ENCODE measurements at places on chromosomes 5 and 9. TPM values are rescaled to one million over a fixed set of nuclear protein-coding genes. Genes with fewer than 3 reads are reported as not detected.

DNA sequence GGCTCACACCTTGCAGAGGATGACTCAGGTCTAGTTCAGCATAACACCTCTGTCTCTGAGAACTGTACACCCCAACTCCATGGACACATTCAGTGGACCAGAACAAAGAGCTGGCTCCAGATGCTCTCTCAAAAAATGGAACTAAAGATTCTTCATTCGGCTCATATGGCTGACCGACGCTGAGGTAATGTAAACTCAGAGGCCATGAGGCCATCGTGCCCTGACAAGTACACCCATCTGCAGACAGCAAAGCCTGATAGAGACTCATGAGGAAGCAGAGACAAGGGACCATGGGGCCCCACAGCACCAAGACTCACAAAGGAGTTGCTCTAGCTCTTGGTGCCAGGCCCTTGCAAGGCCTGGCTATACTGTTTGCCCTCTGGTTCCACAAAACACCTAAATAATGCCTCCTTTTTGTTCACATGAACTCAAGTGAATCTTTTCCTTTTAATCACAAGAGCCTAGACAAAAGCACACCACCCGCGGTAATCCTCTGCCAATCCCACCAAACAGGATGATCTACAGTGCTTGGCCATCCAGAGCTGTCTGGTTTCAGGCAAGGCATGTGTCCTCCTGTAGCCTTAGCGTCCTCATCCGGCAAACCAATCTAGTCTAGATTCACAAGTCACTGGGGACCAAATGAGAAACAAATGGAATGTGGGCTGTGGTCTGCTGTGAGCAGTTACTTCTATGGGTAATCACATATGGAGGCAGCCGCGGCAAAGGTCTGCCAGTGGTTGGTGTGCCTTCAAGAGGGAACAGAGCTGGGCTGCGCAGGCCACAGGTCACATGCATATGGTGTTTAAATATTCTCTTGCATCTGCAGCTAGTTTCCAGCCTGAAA is 22.7 kb downstream of the MED27 start:
- DNase-seq = no peak

GRCh38 chr9:69065660-69066059 is 30.1 kb downstream of the FXN start:
- DNase-seq = no peak

- no peak for DNase-seq
These were observed 87.1 kb upstream of the FCN2 start for GRCh38 chr9:134793288-134794188.

- DNase-seq = no peak
These were observed 319.0 kb downstream of the EBF1 start for GRCh38 chr5:158780656-158781237.

- DNase-seq = peak; percentile 62
These were observed 51.1 kb downstream of the C9orf152 start for GRCh38 chr9:110156902-110157301.

- DNase-seq = no peak
These were observed 2.0 kb downstream of the TMEM8B start for GRCh38 chr9:35831040-35831439.

- DNase-seq = no peak
These were observed 24.4 kb upstream of the HMCN2 start for GRCh38 chr9:130241198-130241535.

- DNase-seq = no peak
These were observed 109.7 kb downstream of the LPAR1 start for GRCh38 chr9:110928599-110928998.

DNA sequence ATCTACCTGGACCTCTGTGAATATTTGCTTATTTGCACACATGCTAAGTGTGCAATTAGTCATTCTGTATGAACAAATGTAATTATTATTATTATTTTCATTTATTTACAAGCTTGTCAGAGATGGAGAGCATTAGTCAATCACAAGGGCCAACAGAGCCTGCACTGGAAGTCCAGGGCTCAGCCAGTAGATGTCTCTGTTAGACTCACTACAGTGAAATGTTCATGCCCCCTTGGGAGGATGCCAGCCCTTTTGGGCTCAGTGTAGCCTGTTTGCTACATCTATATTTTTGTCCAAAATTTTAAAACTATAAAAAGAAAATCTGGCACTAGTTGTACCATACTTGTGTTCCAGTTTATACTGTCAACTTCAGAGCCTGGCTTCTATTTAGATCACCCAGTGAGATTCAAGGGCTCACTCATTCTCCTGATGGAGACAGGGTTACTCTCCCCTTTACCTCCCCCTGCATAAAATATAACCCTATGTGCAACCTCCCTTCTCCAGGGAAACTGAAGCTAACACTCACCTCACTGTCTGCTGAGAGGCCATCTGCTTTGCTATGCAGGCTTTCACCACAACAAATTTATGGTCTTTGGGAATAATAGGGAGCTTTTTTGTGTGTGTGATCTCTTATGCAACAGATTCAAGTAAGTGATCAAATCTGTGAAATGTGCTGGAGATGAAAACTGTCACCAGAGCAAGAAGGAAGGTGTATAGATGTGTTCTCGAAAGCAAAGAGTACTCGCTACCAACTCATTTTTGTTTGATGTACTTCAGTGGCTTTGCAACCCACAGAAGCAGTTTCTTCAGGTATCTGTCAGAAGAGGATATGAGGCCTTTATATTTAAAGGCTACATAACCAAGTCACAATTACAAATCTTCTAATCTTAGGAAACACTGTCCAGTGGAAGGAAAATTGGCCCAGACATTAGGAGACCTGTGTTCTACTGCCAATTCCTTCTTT is 99.9 kb upstream of the TLE4 start:
- no peak for DNase-seq

- DNase-seq = no peak
These were observed 42.5 kb upstream of the MELK start for GRCh38 chr9:36530224-36530623.

GRCh38 chr5:113804943-113805342 is 291.4 kb downstream of the YTHDC2 start:
- DNase-seq = no peak

GRCh38 chr9:2506321-2506720 is 115.3 kb upstream of the VLDLR start:
- no peak for DNase-seq

FCHO2 gene
- total RNA-seq = 1.6 TPM

PTGDS gene
- total RNA-seq = not detected

RAB3C gene
- not detected for total RNA-seq

TTLL11 gene
- 2.4 TPM for total RNA-seq

Measured in activated T-helper 2 cell treated with anti-CD3 and anti-CD28 coated beads, Interferon-gamma antibody, Interleukin-2, Interleukin-4, amounts not matched to agents 10 μg/mL and 5 μg/mL and 100 μg/mL, durations not matched to agents 14 hours and 24 hours and 36 hours (primary cell).